ENCODE measurements at places on chromosomes 5 and 9.

DNA sequence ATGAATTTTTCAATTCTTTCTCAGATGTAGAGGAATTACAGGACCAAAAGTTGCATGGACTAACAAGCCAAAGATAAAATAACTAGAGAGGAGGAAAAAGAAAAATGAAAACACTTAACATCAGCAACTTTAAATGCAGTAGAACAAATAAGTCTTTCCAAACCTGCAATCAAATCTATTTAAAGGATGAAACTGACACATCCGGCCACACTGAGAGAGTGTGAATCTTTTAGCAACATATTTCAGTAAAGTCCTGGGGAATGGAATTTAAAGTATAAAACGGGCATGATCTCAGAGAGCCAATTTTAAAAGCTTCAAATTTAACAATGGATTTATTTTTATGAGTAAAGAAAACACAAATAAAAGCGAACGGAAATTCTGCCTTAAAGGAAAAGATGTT is 17.1 kb downstream of the CAST start:
- DNase-seq: no peak

GRCh38 chr5:98638701-98639100 is 134.8 kb upstream of the RGMB start:
- no peak for DNase-seq

GRCh38 chr5:32794086-32794485 is 83.0 kb downstream of the NPR3 start:
- no peak for DNase-seq

DNA sequence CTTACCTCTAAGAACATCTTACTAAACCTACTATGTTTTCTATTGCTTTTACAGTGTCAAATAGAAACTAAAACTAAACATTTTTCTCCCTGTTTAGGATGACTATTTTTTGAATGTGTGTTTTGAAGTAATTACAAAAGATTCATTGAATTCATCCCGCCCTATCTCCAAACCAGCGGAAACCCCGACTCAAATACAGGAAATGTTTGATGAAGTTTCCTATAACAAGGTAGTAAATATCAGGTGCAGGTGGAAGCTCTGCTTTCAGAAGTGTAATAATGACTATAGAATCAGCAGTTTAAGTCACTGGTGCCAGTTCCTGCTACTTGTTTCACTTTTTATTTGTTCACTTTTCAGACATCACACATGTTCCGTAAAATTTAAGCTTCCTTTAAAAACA is 20.0 kb downstream of the ERAP2 start:
- DNase-seq: no peak

- no peak for DNase-seq
Measured at GRCh38 chr9:105051897-105052296, 123.9 kb upstream of the ABCA1 start.

DNA sequence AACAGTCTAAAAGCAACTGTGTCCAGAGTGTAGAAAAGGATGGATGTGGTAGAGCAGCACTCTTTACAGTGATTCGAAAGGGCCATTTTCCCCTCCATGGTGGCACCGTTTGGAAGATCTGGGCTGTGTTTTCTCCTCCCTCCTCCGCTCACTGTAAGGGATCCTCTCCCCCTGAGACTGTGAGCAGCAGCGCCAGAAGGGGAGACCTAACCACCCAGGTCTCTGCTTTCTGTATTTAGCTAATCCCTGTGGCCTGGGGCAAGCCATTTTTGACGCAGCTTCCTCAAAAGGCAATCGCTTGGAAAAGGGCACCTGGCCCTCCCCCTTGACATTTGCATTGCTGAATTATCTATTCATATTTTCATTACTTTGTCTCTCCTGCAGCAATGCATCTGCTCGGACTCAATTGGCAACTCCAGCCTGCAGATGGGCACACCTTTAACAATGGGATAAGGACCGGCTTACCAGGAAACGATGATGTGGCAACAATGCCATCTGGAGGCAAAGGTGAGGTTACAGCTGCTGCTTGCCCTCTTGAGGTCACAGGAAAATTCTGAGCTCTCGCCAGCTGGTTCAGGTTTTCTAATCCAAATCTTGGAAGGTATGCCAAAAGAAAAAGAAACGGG is 244.3 kb upstream of the WWC1 start:
- no peak for DNase-seq

- DNase-seq: no peak
Measured at GRCh38 chr9:116592970-116593369, 94.1 kb upstream of the TRIM32 start.

DNA sequence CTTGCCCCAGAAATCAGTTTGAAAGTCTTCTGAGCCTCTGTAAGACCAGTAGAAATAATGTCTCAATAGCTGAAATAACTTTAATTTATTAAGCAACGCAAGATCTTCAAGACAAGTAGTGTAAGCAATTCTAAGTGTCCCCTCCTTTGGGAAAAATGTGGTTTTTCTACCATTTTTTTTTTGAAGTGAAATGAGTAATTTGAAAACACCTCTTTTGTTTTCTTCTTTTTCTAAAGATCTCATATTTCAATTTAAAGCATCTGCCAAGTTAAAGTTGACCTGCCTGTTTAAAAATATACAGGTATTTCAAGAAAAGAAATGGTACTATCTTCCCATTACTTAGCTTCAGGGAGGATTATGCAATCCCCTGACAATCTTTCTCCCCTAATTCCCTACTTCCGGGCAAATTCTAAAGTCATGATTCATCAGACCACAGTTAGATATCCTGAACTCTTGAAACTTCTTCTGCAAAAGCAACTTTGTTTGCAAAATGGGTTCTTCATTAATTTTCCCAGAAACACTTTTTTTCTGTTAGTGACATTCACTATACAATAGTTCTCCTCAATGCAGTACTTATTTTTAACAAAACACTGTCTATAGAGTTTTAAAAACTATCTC is 7.8 kb upstream of the ANXA1 start:
- DNase-seq: no peak

DNA sequence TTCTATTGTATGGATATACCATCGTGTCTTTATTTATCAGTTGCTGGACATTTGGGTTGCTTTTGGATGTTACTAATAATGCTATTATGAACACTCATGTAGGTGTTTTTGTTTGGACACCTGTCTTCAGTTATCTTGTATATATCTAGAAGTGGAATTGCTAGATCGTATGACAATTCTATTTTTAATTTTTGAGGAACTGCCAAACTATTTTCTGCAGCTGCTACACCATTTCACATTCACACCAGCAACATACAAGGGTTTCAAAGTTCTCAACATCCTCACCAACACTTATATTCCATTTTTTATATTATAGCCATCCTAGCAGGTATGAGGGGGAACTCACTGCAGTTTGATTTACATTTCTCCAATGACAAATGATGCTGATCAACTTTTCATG is 324.6 kb downstream of the CAAP1 start:
- DNase-seq: no peak

DNA sequence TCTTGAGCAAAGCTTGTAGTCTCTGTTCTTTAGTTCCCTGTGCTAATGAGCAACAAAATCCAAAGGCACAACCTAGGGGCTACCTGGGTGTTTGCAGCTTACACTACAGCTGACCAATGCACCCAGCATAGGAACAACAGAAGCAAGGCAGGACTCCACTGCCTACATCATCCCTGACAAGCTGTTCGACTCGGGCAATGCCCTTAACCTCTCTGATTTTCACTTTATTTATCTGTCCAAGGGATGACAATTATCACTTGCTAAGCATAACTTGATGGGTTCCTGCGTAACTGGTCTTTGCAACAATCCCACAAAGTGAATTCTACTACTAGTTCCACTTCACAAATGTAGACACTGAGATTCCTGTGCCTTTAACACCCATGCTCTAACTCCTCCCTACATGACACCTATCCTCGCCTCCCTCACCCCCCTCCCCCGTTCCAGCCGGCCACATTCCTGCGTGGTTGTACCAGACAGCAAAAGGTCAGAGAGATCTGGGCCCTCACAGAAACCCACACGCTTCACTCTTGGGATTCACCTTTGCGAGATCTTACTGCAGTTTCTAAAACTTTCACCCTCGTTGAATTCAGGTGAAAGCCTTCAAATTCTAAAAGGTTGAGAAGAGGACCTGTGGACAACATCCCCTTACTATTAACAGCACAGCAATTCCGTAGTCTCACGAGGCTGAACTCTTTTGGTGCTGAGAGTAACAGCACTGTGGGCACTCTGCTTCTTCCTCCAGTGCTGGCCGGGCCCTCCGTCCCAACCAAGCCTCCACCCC is 995 bp downstream of the IPPK start:
- DNase-seq: no peak

- DNase-seq: peak; percentile 8
Measured at GRCh38 chr9:35051069-35051967, 21.1 kb downstream of the VCP start.

DNA sequence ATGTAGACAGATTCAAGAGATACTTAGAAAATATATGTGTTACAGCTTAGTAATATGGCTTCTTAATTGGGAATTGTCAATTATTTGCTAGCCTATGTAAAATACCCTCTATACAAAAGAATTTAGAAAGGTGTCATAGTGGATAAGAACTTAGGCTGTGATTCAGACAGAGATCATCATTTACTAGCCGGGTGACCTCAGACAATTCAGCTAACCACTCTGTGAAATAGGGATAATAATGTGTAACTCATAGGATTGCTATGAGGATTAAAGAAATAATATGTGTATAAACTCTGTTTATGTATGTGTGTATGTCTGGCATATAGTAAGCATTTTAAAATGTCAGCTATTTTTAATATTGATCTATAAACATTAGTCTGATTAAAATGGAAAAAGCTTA is 5.9 kb upstream of the LARS1 start:
- DNase-seq: no peak

GRCh38 chr5:83090169-83090568 is 12.8 kb downstream of the XRCC4 start:
- DNase-seq: no peak

- DNase-seq: no peak
Measured at GRCh38 chr5:40716000-40716399, 36.3 kb downstream of the PTGER4 start.

- DNase-seq: no peak
Measured at GRCh38 chr9:34170237-34170991, 8.4 kb upstream of the UBAP1 start.

DNA sequence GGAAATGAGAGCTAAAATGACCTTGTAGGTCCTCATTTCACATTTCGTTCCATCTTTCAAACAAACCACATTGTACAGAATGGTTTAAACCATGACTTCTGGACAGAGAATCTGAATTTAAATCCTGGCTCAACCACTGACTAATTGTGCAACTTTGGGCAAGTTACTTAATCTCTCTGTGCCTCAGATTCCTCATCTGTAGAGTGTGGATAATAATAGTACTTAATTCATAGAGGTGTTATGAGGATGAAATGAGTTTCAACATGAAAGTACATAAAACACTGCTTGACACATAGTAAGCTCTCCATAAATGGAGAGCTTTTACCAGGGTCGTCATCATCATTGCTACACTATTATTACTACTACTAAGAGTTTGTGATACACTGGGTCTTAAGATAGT is 46.3 kb upstream of the FOXE1 start:
- DNase-seq: no peak

DNA sequence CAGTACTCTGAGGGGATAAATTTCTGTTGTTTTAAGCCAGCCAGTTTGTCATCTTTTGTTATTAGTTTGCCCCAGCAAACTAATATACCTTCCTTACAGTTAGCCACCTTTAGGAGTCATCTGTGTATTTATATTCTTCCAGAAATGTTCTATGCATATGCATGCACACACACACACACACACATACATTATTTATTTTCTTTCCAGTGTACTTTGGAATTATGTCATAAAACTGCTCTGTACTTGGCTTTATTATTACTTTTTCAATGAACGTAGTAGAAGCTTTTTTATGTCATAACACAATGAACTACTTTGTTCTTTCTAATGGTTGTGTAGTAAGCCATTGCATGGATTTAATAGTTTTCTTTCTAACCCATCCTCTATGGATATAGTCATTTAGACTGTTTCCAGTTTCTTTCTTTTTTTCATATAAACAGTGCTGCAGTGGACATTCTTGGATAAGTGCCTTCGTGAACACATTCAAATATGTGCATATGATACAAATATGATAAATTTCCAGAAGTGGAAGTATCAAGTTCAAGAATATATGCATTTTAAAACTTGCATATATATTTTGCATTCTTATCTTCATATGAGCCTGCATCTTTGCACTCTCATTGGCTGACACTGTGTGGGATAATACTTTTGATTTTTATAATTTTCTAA is 26.6 kb upstream of the DAB2 start:
- DNase-seq: no peak

DNA sequence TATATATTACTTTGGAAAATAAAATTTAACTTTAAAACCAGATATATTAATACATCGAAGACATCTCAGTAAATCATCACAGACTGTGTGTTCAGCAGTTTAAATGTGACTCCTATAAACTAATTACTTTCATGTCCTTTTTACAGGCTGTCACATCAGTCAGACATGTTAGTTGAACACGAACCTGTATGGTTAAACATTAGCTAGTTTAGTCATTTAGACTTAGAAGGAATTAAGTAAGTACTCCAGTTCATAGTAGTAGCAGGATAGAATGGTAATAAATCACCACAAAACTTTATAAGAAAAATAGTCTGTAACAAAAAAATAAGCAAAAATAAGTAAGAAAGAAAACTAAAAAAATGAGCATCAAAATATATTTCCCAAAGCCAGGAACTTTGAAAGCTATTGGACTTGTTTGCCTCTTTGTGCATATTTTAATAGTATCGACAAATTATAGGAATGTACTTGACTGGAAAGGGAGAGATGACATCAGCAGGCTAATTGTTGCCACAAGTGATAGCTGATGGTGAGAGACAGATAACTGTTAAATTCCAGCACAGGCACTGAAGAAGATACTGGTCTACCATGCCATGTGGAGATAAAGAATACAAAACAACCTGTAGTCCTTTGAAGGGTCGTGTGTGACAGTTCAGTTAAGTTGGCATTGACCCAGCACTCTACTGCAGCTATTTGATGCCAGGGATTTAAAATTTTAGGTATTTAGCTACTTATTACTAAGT is 83.9 kb downstream of the RIC1 start:
- DNase-seq: no peak

GRCh38 chr9:89657765-89658164 is 53.0 kb downstream of the GADD45G start:
- DNase-seq: no peak

- DNase-seq: no peak
Measured at GRCh38 chr5:124071039-124071438, 559.1 kb downstream of the CSNK1G3 start.

GRCh38 chr9:69397384-69398214 is 72.6 kb downstream of the ENTREP1 start:
- DNase-seq: no peak

- DNase-seq: no peak
Measured at GRCh38 chr5:171721464-171721863, 64.2 kb upstream of the SMIM23 start.

- peak; percentile 7 for DNase-seq
Measured at GRCh38 chr9:112751056-112751795, 666 bp downstream of the SNX30 start.

GRCh38 chr5:139133282-139133681 is 64.9 kb downstream of the SIL1 start:
- DNase-seq: no peak

GRCh38 chr5:36885566-36886485 is 9.3 kb downstream of the NIPBL start:
- DNase-seq: no peak

DNA sequence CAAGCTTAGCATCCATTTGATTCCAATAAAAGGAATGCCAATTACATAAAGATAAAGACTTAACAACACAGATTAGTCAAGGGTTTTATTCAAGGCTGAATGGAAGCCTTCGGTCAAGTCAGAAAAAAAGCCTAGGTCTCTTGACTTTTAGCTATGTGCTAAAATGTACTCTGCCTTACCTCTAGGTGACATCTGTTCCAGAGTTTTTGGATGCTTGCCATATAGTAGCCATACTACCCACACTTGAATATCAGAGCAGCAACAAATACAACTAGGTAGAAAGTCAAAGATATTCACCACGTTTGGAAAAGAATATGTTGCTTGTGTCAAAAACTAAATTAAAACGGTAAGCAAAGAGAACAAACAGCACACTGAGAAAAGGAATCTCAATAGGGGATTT is 484.7 kb downstream of the ELAVL2 start:
- DNase-seq: no peak

Measured in activated naive CD4-positive, alpha-beta T cell (primary cell).